ENCODE measurements at places on chromosomes 3 and 15.

DNA sequence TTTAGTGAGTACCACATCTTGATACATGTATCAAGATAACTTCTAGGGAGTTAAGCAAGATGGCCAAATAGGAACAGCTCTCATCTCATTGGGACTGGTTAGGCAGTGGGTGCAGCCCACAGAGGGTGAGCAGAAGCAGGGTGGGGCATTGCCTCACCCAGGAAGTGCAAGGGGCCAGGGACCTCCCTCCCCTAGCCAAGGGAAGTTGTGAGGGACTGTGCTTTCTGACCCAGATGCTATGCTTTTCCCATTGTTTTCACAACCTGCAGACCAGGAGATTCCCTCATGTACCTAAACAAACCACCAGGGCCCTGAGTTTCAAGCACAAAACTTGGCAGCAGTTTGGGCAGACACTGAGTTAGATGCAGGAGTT is 665.0 kb upstream of the CBLB start:
- no peak for DNase-seq

GRCh38 chr3:151859233-151859673 is 14.2 kb upstream of the SUCNR1 start:
- DNase-seq = no peak

DNA sequence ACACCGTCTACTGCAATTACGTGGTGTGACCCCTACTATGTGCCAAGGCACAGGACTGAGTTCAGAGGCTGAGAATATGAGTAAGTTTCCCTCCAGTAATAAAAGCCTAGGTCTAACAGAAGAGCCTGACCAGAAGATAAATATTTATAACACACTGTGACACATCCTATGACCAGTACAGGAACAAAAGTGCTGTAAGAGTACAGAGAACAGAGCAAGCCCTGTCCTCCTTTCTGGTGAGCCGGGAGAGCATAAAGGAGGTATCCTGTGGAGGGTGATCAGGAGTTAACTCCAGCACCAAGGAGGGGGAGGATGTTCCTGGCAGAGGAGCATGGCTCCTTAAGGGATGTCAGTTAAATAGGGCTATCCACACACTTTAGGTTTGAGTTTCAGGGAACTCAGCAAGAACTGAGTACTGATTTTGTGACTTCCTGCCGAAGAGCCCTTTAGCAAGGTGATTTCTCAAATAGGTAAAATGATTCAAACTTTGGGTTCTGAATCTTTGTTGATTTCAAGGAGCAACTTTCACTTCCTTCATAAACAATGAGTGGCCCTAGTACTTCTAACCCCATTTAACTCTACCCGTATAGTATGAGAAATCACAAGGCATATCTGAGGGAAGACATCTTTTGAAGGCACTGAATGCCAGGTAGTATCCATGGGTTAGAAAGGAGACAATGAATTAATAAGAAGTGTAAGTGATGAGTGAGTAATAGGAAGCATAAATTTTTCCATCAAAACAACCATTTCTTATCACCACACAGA is 198.0 kb downstream of the THRB start:
- no peak for DNase-seq

DNA sequence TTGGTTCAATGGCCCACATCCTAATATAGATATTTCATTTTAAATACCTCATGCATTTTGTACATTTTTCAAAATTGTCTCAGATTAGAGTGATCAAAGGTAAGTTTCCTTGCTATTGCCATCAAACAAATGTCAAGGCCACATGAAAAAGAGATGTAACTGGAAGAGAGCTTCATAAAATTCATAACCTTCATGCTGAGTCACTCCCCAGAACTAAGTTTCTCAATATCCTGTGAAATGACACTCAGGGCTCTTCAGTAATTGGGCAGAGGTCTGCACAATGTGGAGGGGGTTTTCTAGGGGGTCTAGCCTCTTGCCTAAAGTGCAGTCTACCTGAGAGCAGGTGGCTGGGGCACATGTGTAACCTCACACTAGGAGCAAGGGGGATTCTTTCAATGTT is 152.2 kb upstream of the SLC2A2 start:
- no peak for DNase-seq

DNA sequence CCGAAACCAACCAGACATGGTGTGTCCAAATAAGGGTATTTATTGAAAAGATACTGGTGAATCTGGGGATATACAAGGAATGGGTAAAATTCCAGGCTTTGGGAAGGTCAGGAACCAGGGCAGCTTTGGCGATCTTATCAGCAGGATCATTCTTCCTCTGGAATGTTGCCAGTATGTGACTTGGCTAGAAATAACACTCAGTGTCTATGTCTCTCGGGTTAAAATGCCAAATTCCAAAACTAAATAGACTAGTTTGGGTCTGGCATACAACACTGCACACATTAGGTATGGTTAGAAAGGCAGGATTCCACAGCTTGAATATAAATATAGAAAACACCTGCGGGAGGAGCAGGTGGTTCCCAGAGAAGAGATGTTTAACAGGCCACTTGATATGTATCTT is 220.2 kb upstream of the CD96 start:
- DNase-seq = no peak

Measured in activated gamma-delta T cell (primary cell).